NCI-H1417 (cell line): ENCODE measurements at places on chromosomes 5 and 9.

DNA sequence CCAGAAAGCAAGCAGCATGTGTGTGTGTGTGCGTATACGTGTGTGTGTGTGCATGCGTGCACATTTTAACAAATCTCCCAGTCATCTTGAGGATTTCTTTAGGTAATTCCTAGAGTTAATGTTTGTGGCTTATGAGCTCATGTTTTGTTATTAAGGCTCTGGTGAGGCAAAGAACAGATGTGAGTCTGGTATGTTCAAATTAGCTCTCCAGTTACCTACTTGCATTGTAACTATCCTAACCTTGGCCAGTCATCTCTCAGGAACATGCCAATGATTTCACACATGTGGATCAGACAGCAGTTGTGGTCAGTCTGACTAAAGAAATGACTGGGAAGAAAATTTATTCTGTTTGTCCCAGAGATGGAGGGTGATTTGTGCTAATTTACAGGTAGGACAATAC is 163.1 kb downstream of the IZUMO3 start:
- no peak for DNase-seq

DNA sequence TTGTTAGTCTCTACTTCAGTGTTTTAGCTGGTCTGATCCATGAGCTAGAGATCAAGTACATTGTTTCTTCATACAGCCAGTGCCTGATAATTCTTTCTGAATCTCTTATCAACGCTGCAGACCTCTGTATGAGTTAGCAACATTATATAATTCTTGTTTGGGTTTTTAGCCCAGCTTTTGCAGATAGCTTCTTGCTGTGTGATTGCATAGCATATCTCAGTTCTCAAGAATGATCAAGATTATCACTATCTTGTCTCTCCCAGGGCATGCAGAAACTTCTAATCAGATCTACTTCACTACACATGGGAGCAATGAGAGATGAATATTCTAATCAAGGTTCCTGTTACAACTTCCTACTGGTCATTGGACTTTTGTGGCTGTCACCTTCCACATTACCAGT is 158.3 kb downstream of the FAM174A start:
- DNase-seq = no peak

DNA sequence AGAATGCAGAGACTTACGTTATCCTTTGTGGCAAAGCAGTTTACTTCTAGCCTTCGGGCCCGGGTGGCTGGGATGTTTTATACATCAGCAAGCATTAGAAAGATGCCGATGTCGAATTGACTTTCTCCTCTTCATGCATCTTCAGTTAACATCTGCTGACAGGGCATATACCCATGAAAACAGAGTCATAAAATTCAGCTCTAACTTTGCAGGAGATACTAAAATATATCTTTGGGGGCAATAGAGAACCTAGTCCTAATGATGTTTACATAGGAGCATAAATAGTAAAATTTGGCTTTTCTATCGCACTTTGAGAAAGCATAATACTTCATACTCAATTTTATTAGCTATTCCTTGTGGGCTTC is 247.9 kb downstream of the PRELID2 start:
- DNase-seq = no peak

DNA sequence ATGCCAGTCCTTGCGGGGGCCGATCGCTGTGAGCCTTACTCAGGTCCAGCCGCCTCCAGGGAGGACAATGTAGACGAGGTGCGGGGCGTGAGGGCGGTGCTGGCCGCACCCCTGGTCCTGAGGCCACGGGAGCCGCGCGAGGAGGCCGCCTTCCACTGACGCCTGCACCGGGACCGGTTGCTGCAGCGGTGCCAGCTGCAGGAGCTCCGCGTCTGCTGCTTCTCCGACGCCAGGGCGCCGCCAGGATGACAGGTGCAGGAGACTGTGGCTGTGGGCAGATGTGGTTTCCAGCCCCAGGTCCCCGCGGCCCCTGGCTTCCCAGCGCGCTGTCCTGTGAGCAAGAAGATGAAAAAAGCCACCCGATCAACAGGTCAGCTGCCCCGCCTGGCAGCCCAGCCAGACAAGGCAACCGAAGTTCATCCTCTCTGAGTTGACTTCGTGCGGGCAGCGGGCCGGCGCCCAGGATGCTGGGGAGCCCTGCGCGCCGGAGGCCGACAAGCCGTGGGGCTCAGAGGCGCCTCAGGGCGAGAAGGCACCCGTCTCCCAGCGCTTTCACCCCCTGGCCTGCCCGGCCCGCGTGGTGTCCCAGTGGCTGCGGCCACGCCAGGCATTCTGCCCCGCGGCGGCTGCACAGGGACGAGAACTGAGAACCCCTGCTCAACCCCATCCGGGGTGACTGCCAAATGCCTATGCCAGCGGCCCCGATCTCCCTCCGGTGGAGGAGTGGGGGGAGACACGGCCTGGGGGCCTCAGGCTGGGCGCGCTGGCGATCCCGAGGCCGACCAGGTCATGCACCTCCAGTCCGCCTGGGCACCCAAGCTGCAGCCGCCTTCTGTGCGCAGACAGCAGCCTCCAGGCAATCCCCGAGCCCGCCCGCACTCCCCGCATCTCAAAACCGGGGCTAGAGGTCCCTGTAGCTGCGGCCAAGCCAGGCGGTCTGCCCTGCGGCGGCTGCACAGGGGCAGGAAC is 43.4 kb upstream of the BICD2 start:
- DNase-seq = peak; percentile 73

GRCh38 chr5:80190960-80191359 is 64.9 kb downstream of the SERINC5 start:
- no peak for DNase-seq

DNA sequence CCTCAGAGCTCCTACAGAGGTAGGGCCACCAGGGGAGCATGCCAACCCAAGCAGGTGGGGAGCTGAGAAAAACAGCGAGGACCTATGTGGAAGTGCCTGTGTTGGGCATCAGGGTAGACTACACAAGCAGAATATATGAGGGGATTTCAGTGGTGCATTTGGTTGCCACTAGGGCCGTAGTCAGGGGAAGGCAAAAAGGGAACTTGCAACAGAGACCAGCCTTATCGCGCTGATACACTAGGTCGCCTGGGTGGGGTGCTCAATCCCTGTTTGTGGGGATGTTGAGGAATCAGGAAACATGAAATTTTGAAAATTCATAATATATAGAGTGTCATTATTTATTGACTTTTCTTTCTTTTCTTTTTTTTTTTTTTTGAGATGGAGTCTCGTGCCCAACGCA is 370.9 kb upstream of the PRR16 start:
- no peak for DNase-seq

DNA sequence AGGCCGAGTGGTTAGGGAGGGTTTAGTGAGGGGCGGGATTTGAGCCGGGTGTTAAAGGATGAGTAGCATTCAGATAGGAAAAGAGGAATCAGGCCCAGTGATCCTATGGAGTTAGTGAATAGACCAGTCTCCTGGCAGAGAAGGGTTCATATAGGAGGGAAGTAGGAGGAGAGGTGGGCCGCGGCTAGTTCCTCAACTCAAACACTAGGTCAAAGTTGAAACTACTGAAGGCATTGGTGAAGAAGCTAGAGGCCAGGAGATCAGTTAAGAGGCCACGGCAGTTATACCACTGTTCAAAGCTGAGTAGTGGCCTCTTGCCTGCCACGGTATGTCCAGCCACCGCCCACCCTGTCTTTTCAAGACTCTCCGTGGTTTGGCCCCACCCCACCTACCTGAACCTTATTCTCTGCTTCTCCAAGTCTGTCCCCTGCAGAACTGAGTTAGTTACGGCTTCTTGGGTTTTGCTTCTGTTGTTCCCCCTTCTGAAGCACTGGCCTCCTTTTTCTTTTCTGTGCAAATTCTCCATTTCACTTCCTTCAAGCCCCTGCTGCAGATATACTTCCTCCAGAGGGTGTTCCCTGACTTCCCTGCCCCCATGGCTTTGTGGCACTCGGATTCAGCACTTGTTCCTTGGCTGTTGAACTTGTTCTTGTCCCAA is 1.8 kb downstream of the ZBTB34 start:
- DNase-seq = no peak

DNA sequence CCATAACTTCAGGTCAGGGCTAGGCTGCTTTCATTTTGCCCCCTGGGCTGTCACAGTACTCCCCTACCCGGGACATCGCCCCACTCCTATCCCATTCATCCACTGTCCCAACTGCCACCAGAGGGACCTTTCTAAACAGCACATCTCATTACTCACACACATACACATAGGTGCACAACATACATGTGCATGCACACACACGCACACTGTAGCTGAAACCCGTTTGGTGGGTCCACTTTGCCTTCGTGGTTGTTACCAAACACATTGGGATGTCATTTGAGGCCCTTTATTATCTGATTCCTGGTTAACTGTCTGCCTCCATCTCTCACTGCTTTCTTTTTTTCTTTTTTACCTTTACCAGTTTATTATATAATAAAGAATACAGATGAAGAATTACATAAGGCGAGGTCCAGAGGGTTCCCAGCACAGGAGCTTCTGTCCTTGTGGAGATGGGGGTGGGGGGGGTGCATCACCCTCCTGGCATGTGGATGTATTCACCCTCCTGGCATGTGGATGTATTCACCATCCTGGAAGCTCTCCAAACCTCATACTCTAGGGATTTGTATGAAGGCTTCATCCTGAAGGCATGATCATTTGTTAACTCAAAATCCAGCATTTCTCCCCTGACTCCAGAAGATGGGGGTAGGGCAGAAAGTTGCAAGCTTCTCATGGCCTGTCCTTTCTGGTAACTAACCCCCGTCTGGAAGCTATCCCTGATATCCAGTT is 186.0 kb downstream of the GOLPH3 start:
- DNase-seq = no peak

- DNase-seq = no peak
Measured at GRCh38 chr9:117412006-117412715, 2.7 kb downstream of the ASTN2 start.

- DNase-seq = no peak
Measured at GRCh38 chr9:9286001-9286400, 1326.8 kb downstream of the PTPRD start.

GRCh38 chr5:158619083-158619788 is 480.5 kb downstream of the EBF1 start:
- no peak for DNase-seq

DNA sequence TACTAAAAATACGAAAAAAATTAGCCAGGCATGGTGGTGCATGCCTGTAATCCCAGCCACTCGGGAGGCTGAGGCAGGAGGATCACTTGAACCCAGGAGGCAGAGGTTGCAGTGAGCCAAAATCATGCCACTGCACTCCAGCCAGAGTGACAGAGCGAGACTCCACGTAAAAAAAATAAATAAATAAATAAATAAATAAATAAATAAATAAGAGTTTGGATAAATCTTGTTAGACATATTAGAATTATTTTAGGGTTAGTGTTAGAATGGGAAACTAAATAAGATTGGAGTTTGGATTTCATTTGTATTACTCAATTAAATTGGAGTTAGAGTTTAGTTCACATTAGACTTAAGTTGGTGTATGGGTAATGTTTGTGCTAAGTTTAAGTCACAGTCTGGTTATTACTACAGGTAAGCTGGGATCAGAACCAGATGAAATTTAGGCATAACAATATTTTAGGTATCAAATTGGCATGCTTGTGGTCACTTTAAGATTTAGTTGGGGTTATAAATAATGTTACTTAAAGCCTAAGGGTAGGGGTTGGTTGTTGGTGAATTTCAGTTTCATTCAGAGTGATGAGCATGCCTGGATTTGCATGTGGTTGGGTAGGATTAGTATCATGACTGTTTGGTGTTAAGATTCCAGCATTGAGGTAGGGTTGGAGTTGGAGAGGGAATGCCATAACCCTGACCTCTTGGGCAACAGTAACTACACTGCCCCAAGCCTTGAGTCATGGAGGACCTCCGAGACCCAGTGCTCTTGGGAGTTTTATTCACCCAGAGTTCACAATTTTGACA is 3.3 kb downstream of the OR5C1 start:
- no peak for DNase-seq

- DNase-seq = no peak
Measured at GRCh38 chr5:101153526-101153925, 250.4 kb upstream of the ST8SIA4 start.

- DNase-seq = no peak
Measured at GRCh38 chr5:97836816-97837215, 653.8 kb upstream of the RIOK2 start.

DNA sequence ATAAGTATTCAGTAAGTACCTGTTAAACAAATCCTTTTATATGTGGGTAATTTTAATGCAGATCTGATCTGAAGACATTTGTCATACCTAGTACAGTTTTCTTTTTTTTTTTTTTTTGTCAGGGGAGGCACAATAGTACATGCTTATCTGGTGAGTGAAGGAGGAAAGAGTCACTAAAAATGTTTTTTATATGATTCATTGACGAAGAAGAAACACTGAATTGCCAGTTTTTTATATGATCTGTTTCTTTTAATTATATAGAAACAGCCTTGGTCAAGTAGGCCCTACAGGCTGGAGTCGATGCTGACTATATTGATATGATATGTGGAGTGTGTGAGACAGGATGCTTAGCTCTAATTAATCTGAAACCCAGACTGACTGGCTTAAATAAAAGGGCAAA is 315.2 kb downstream of the PSAT1 start:
- DNase-seq = no peak

GRCh38 chr5:137152616-137153015 is 346.5 kb downstream of the SPOCK1 start:
- no peak for DNase-seq
